WERI-Rb-1 (cell line): ENCODE measurements at places on chromosomes 1 and 21.

DNA sequence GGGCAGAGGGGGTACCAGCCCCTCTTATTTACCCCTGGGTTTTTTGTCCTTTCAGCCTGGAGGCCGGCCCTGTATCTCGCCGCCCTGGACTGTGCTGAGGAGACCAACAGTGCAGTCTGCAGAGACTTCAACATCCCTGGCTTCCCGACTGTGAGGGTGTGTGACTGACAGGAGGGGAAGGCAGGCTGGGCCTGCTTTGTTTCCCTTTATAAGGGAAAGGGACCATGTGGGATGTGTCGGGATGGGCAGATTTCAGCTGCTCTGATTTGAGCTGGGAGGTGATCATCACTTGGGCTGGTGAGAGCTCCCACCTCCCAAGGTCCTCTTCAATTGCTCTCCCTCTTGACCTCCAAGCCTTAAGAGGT, 11.7 kb downstream of the QSOX1 start:
- no peak for DNase-seq

DNA sequence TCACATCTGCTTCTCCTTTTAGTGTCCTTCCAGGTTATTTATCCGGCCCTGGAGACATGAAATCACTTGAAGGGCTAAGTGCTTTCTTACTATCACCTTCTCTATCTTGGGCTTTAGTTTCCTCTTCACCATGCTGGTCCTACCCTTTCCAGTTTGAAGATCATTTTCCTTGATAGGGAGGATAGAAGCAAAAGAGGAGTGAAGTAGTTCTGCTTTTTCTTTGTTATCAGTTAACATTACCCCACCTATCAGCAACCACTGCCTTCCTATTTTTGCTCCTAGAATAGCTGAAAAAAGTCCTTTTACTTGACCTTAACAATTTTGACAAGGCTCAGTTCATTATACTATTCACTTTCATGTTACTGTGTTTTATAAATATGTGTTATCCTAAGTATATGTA, 19.4 kb downstream of the RGL1 start:
- DNase-seq: no peak

- no peak for DNase-seq
Measured at GRCh38 chr1:2481885-2482284, 5.8 kb downstream of the PLCH2 start.

DNA sequence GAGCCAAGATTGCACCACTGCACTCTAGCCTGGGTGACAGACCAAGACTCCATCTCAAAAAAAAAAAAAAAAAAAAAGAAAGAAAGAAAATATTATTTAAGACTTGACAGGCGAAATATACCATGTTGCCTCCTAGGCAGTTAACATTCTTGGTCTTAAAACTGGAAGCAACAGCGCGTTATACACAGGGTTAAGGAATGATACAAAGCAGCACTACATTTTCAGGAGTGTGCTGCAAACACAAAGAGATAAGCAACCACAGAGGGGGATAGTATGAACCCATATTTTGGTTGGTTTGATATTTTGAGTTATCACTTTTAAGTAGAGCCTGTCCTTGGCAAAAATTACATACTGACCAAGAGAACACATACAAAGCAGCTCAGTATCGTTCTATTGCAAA, 25.1 kb downstream of the USP24 start:
- DNase-seq: no peak

- no peak for DNase-seq
Measured at GRCh38 chr1:3889936-3890335, 10.1 kb downstream of the C1orf174 start.
